Activated CD4-positive, alpha-beta T cell treated with anti-CD3 and anti-CD28 coated beads for 36 hours (primary cell): ENCODE measurements at places on chromosomes 11 and 22.

- no peak for DNase-seq
Measured at GRCh38 chr11:57818812-57819211, 57.2 kb downstream of the CTNND1 start.

- no peak for DNase-seq
Measured at GRCh38 chr11:47160753-47161133, 15.9 kb downstream of the ARFGAP2 start.

GRCh38 chr11:73330569-73331093 lies 22.6 kb downstream of the ARHGEF17 start:
- DNase-seq: no peak

DNA sequence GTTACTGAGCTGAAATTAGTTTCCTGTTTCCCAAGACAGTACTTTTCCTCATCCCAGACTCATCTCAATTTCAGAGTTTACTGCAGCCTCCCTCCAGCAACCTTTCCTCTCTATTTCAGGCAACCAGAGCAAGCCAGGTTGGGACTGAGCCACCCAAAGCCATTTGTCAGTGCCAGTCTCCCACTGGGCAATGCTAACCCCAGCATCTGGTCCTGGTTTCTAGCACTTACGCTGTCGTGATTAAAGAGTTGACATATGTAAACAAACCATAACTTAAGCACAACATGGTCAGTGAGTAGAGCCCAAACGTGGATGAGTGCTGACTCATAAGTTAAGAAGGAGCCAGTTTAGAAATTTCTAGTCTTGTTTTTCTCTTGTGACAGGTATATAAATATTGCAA lies 119.6 kb upstream of the BLID start:
- no peak for DNase-seq

GRCh38 chr11:79160791-79161403 lies 279.9 kb downstream of the TENM4 start:
- DNase-seq: no peak

DNA sequence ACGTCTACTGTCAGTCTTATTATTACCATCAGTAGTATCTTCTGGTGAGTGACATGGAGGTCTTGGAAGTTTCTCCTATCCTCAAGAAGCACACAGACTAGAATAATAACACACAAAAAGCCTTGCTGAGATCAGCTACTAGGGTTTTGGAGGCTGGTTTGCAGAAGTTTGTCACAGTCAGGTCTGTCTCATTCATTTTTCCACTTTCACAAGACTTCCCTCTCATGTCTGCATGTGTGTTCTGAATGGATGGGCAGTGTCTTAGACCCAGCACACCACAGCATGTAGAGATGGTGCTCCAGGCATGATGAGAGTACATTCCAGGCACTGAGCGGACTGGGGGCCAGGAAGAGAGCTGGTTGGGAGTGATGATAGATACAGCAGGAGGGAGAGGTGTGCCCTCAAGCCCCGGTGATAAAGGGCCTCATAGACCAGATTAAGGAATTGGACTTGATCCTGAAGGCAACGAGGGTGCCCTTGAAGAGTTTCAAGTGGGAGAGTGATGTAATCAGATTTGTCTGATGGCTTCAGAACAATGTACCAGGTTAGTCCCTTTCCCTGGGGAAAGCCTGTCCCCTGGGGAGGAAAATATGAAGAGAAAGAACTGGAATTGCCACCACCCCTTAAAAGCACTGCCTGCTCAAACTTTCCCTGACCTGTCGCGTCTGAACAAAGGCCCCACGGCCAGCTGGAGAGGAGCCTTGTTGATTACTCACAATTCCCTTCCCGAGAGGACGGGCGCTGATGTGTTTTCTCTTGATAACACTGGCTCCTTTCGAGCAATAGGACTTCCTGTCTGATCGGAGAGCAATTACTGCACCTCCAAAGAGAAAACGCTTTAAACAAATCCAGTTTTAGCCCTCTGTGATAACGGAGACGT lies 45.1 kb upstream of the LMO2 start:
- no peak for DNase-seq

- no peak for DNase-seq
Measured at GRCh38 chr11:12792590-12792989, 118.4 kb downstream of the TEAD1 start.

DNA sequence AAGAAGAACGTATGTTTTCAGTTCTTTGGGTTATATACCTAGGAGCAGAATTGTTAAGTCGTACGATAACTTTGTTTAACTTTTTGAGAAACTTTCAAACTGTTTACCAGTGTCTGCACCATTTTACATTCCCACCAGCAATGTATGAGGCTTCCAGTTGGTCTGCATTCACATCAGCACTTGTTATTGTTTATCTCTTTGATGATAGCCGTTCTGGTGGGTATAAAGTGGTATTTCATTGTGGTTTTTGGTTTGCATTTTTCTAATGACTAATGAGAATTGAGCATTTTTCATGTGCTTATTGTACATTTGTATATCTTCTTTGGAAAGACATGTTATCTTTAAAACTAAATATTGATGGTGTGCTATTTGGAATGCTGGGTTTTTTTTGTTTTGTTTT lies 59.8 kb downstream of the KDM2A start:
- no peak for DNase-seq

GRCh38 chr22:17164392-17165024 lies 5.4 kb upstream of the HDHD5 start:
- DNase-seq: no peak

- DNase-seq: no peak
Measured at GRCh38 chr11:15699978-15700377, 585.3 kb downstream of the INSC start.

DNA sequence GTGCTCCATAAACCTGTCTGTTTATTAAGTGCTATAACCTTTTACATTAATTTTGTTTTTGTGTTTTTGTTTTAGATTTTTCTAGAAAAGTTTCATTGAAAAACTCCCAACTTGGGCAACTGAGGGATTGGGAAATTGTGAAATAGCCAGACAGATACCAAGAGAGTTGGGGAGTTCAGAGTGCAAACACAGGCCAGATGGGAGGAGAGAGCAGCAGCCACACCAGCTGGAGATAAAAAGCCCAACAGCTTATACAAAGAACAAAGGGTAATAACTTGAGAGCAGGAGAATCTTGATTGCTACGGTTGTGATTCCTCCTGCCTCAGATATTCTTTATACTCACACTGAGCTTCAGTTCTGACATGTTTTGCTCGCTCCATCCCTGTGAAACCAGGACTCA lies 1642.2 kb downstream of the LRRC4C start:
- DNase-seq: no peak

GRCh38 chr22:19716041-19716828 lies 1.9 kb downstream of the SEPTIN5 start:
- no peak for DNase-seq

- DNase-seq: peak; percentile 76
Measured at GRCh38 chr22:50621356-50621880, 6.5 kb downstream of the ARSA start.

- no peak for DNase-seq
Measured at GRCh38 chr22:32476281-32477195, 1.9 kb downstream of the FBXO7 start.

- no peak for DNase-seq
Measured at GRCh38 chr11:7332451-7332850, 80.7 kb downstream of the SYT9 start.

DNA sequence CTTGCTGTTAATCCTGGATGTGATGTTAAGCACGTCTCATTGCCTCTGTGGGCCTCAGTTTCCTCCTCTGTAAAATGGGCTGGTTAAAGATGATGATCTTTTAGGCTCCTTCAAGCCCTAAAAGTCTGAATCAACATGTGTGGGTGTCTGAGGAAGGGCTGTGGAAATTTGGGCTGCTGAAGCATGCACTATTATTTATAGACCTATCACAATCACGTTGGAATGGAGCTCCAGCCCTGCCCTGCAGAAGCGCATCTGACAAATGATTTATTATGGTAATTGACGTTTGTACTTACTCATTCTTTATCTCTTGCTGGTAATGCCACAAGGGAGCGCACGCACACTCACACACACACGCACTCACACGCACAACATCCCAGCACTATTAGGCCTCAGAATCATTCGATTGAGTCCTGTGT lies 20.4 kb downstream of the P2RX3 start:
- DNase-seq: no peak

DNA sequence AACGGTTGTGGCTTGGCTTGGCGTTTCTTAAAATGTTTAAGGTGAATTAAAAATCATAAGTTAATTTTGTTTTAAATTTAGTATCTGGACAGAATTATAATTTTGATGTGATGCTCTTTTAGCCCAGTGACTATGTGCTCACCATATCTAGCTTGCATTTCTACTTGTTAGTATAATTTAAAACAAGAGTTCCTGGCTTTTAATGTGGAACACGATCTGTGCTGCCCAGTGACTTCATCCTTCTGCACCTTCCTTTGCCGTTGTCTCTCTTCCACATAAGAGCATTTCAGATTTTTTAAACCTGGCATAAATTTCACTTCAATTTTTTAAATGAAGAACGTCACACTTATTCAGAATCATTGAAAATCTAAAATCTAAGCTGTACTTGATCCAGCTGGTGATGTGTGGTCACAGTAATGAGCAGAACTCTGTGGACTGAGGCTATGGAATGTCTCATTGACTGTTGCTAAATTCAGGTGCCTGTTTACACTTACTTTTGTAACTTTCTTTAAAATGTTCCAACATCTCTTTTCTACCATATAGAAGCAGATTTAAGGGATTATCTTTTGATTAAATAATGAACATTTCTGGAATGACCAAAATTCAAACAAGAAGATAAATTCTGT lies 75.4 kb upstream of the ADSL start:
- no peak for DNase-seq

DNA sequence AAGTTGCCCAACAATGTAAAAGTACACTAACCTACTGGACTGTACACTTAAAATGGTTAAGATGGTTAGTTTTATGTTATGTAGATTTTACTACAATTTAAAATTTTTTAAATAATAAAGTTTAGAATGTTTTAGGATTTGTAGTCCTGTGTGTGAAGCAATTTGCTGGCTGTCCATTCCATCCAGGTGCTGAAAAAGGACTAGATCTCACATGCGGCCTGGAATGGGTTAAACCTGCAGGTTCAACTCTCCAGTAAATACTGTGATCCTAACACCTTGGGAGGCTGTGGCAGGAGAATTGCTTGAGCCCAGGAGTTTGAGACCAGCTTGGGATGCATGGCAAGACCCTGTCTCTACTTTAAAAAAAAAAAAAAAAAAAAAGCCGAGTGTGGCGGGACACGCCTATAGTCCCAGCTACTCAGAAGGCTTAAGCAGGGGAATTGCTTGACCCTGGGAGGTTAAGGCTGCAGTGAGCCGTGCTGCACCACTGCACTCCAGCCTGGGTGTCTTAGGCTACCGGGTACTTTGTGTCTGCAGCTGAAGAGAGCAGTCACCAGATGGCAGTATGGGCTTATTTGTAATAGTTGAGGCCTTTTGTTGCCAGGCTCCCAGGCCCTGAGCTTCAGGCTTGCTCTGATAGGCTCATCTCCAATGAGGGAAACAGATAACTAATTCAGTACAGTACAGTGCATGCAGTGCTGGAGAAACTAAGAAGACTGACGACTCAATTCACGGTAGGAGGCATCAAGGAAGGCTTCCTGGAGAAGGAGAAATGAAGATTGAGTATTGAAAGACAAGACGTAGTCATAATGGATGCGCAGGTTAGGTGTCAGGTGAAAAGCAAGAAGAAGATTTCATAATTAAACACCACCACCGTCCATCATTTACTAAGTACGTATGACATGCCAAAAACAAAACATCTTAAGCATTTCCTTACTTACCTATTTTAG lies 64.7 kb upstream of the ASPHD2 start:
- peak; percentile 73 for DNase-seq

DNA sequence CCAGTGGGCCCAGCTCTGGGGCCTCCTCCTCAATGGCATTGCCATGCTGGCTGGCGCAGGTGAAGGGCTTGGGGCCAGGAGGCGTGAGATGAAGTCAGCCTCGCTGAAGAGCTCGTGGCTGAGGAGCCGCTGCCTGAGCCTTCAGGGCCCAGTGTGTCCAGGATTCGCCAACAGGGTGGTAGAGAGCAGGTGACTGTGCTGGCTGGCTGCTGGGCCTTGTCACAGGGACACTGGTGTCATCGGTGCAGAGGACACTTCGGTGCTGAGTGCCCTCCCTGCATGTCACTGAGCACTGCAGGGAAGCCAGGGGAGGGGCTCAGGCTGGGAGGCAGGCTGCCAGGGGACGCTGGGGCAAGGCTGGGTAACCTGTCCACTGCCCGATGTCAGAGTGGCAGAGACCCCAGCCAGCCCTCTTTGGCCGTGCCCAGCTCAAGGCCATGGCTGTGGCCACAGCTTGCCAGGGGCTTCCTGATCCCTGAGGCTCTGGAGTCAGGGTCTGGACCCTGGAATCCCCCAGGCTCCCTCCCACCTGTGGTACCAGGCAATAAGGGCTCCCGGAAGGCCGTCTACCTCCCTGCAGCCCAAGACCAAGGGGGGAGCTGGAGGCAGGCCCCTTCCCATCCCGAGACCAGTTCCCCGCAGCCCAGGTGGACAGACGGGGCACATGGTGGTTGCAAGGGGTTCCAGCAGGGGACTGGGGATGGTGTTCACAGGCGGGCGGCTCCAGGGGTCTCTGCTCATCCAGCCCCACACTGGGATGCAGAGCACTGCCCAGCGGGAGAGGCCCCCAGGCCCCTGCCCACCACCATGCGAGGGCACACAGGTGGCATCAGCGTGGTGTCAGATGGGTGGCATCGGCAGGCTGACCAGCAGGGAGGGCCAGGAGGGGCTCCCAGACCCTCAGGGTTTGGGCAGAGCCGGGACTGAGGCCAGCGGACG lies 63.9 kb downstream of the ARFGAP3 start:
- DNase-seq: no peak

GRCh38 chr11:11468954-11469353 lies 115.9 kb upstream of the CSNK2A3 start:
- DNase-seq: no peak

DNA sequence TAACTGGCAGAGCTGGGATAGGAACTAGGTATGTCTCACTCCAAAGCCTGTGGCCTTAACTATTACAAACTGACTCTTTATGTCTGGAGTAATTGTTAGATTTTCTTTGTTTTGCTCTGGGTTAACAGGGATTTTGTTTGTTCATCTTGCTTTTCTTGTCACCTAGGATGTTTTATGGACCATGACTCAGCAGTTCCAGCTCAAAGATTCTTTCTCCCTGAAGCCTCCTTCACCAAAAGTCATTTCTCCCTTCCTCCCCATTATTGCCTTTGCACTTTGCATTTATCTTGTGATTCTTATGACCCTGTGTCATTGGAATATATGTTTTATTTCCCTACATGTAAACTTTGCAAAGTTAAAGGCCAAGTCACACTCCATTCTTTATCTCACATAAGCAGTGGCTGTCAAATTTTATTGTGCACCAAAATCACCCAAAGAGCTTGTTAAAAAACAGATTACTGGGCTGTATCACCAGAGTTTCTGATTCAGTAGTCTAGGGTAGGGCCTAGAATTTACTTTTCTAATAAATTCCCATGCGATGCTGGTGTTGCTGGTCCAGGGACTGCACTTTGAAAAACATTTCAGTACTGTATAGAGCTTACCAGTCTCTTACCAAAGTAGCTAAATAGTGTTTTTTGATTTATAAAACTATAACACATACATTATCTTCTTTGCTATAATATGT lies 327.7 kb downstream of the DLG2 start:
- no peak for DNase-seq

GRCh38 chr11:129377739-129378138 lies 2.1 kb downstream of the BARX2 start:
- no peak for DNase-seq

GRCh38 chr11:45859661-45860140 lies 12.4 kb downstream of the CRY2 start:
- no peak for DNase-seq

GRCh38 chr11:121435551-121436511 lies 16.3 kb upstream of the SORL1 start:
- DNase-seq: no peak
